ENCODE measurements at places on chromosomes 11 and 22.

GRCh38 chr11:78192223-78192719, 3.6 kb downstream of the USP35 start:
- no peak for DNase-seq

DNA sequence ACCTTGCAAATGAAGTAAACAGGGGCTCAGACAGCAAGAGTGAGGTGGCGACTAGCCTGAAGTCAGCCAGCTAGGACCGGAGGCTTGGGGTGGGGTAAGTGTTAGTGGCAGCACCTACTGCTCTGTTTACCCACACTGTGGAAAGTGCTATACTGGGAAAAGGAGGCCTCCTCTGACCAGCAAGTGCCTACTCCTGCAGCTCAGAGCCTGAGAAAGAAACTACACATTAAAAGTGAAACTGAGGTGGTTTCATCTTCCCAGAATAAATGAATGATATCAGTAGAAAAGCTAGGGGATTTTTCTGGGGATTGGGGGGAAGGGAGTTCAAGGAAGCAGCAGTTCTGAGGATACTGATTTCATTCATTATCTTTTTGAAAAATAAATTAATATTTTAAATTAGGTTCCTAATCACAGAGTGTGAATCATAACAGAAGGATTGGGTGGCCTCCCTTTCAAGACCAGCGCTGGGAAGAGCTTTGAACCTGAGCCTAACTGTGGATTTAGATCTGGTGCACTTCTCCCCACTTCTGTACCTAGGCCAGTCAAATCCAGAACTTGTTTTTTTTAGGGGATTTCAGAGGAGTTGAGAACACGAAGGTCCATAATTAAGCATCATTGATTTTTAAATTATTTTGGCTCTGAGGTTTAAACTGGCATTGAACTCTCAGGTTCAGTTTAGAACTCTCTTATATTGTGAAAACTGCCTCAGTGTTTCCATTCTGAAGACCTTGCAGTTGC, 48.1 kb upstream of the GRAMD1B start:
- no peak for DNase-seq

DNA sequence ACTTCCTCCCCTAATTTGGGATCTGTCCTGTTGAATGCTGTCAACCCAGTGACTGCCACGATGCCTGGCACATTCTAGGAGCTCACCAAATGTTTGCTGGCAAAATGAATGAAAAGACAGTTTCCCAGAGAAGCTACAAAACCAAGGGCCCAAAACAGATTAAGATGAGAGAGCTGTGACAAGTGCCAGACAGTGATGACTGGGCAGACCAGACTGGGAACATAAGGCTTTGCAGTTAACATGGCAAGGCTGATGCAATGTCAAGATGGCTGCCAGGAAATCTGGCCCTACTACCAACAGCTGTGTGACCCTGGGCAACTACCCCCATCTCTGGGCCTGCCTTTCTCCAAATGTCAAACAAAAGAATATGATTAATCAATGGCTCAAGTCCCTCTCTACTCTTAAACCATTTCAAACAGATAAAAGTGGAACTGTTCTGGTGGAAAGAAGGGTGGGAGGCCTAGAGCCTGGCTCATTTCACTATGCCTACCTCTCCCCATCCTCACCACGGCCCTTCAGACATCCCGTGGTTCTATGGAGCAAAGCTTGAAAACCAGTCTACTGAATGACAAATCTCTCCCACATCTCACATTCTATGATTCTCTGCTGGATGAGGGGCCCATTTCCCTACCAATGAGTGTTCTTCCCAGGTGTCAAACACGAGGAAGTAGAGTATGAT, 12.8 kb downstream of the AP1B1 start:
- DNase-seq: no peak

DNA sequence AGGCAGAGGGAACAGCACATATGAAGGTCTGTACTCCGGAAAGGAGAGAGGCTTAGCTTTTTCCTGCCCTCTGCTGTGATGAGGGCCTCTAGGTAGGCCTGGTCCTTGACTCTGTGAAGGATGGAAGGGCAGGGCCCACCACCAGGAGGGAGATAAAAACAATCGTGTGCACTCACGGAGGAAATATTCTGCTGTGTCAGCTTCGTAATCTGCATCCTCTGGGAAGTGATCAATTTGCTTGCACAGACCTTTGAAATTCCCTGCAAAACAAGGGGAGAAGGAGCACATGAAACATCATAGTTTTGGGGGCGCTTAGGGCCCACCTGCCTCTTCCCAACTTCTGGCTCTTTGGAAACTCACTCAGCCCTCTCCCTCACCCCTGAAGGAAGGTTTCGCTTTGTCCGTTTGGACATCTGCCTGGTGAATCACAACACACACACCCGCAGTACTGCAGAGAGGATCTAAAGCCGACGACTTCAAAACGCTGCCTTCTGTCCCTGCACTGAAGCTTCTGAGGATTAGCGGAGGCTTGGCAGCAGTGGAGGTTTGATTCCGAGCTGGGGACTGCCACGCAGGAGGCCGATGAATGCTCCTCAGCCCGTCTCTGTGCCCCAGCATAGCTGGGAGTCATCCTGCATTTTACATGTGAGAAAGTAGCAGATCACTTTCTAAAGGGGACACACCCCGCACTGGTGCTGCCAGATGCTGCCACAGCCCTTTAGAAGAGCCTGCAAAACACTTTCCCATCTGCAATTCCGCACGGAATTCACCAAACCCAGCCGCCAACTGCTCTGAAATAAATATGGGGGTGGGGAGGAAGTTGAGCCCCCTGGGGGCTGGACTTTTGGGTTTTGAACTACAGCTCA, 58.6 kb upstream of the EIF3D start:
- DNase-seq: no peak

DNA sequence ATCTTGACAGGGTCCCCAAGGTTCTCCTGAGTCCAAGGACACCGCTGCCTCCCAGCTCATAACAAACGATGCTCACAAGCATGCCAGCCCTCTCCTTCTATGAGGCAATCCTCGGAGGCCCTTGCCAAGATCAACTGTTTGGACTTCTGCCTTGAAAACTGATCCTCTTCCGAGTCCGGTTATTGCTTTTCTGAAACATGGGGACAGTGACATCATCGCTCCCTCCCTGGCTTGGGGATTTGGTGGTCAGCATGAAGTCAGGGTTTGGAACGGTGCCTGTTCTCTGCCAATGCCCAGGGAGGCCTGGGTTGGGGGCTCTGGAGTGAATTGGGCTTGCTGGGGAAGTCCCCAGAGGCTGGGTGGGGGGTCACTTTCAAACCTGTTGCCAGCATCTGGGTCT, 149.3 kb downstream of the FBXO7 start:
- DNase-seq: no peak

DNA sequence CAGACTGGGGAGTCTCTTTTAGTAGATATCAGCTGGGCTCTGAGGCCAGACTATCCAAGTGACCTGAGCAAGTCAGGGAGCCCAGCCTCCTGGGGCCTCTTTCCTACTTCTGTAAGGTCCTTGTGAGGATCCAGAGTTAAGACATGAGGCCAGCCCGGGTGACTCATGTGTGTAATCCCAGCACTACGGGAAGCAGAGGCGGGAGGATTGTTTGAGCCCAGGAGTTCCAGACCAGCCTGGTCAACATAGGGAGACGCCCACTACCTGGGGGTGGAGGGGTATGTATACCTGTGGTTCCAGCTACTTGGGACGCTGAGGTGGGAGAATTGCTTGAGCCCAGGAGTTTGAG, 36.9 kb upstream of the POLA2 start:
- DNase-seq: no peak

DNA sequence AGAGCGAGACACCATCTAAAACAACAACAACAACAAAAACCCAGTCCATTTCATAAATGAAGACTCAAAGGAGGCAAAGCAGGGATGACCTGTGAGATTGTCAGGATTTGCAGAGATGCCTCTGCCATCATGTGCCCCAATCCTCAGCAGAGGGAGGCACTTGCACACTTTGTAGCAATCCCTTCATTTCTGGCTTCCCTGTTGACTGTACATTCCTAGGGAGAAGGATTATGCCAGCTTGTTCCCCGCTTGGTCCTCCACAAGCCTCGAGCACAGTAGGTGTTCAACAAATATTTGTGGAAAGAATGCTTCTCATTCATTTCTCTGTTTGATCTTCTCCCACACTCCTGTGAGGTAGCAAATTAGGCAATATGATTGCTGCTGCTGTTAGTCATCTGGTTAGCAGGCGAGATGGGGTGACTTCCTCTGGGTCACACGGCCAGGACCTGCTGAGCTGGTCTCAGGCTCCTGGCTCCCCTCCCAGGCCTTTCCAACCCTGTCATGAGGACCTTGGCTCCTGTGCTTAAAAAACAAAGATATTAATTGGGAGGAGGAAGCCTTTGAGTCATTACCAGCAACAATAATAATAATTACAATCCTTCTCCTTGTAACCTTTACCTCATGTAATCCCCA, 34.1 kb downstream of the LIF start:
- DNase-seq: no peak

- DNase-seq: no peak
Measured at GRCh38 chr22:37331034-37331428, 48.7 kb downstream of the CYTH4 start.

DNA sequence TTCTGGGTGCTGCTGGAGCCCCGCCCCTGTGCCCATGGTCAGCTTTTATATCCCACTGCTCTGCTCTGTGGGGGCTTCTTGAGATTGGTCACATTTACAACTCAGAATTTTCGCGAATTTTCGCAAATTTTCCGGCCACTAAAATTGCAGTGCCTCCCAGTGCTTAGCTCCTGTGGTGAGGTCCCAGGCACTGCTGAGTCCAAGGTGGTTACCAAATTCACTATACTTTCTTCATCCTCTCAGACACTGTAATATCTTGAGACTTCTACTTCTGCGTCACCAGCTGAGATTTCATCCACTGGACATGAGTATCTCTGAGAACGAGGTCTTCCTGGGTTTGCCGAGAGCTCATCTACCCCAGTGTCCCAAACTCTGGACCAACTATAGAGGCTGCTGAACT, 8.7 kb downstream of the KDM4F start:
- no peak for DNase-seq

DNA sequence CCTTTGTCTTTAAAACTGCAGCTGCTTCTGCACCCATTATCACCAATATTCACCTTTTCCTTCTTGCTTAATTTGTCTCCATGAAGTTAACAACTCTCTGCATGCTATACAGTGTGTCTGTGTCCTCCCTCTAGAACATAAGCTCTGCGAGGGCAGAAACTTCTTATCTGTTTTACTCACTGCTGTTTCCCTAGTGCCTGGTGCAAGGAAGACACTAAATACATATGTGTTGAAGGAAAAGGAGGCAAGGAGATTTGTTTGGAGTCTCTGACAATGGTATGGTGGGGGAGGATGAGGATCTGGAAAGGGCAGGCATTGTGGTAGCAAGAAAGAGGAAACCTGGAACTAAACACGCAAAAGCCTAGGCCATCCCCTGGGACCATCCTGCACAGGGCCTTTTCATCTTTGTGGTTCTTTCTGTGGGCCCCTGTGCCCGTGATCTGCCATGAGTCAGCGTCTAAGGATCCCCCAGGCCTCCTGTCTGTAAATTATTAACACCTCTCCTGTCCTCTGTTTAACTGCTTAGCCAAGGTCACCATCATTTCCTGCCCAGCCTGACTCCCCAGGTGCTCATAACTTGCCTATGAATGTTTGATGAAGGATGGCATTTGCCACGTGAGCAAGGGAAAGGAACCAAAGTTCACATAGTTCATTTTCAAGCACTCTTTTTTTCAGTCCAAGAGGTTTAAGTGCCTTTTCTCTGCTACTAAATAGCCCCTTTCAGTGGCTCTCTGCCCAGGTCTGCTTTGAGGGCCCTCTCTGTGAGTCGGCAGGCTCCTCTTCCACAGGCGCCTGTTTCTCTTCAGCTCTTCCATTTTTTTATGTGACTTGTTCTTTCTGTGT, 131.1 kb downstream of the RASSF10 start:
- no peak for DNase-seq

- peak; percentile 56 for DNase-seq
Measured at GRCh38 chr11:117497206-117497951, 169.7 kb downstream of the CEP164 start.

DNA sequence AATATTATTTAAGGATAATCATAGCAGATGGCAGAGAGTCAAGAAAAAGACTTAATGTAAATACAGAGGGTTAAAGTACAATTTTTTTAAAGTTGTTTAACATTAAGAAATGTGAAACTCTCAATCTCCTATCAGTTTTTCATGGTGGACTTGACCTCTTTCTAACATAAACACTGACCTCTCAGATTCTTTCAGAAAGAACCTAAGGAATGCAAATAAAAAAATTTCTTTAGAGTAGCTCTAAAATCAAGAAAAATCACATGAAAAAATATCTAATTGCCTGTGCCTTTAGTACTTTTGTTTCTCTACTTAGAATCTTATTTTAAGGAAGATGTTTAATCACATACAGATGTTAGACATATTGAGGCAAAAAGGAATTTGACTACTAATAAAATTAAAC, 12.9 kb downstream of the RNF141 start:
- no peak for DNase-seq

- no peak for DNase-seq
Measured at GRCh38 chr11:102230911-102231310, 86.4 kb upstream of the BIRC3 start.

DNA sequence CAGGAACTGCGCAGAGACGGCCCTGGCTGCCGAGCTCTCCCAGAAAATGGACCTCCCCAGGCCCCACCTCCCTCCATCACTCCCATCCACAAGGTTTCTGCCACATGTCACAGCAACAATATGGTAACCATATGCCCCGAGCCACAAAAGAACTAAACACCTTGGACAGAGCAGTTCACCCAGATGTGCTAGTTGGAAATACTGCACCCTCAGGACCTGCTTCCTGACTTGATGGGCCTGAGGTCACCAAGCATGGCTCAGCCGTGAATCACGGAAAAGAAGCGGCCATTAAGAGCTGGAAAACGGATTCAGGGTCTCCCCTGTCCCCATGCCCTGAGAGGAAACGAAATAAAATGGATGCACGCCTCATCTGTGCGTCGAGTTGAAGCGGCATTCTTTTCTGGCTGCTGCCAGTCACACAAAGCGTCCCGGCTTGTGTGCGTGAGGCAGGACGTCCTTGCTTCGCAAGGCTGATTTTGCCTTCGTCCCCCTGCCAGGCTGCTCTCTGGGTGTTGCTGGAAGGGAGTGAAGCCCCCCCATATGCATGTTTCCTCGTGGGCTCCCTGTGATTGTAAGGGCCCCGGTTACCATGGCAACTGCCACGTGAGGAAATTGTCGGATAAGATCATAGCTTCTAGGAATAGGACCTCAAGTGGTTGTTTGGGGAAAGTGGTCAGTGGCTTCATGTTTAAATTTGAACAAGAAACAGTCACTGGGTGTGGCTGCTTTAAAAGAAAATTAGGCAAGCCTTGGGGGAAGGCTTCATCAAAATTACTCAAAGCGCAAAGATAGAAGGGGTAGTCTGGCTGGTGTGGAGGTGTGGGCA, 51.7 kb downstream of the FLI1 start:
- no peak for DNase-seq

GRCh38 chr11:94652735-94653284, 85.6 kb downstream of the PIWIL4 start:
- DNase-seq: no peak

- DNase-seq: no peak
Measured at GRCh38 chr11:134346976-134347350, 15.2 kb downstream of the GLB1L2 start.

- DNase-seq: no peak
Measured at GRCh38 chr22:46971099-46971763, 208.8 kb downstream of the TBC1D22A start.

- no peak for DNase-seq
Measured at GRCh38 chr11:15213471-15214231, 98.9 kb downstream of the INSC start.

- no peak for DNase-seq
Measured at GRCh38 chr22:25062386-25063085, 110.0 kb downstream of the KIAA1671 start.

GRCh38 chr22:47610764-47611163, 848.3 kb downstream of the TBC1D22A start:
- DNase-seq: no peak

All from substantia nigra (tissue), 51 donors.